ENCODE measurements at places on chromosomes 4 and X.

DNA sequence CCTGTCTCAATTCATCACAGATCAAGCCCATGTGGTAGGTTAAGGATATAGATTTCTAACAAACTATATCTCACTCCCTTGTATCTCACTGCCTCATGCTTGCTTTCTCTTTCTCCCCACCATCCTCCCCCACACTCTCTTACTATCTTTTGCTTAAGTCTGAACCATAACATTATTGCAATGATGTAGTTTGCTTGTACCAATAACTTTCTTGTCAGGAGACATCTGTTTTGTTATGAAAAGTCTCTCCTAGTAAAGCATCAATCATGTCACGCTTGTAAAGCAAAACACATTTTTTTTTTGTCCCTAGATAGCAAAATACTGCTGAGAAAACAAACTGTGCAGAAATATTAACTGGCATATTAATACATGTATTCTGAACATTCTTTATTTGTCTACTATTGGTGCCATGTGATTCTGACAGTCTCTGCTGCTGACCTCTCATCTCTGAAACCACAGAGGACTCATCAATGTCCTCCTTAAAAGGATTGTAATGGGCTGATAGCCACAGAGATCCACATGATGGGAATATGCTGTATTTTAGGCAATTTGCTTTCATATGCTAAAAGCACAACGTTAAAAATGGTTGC lies 217.5 kb downstream of the VEGFC start:
- DNase-seq: no peak

GRCh38 chr4:26127851-26128337 lies 192.9 kb upstream of the RBPJ start:
- DNase-seq: no peak

GRCh38 chrX:54007682-54008081 lies 36.6 kb downstream of the PHF8 start:
- DNase-seq: no peak

- DNase-seq: no peak
Observed at GRCh38 chr4:113591982-113592381, 169.6 kb downstream of the CAMK2D start.

DNA sequence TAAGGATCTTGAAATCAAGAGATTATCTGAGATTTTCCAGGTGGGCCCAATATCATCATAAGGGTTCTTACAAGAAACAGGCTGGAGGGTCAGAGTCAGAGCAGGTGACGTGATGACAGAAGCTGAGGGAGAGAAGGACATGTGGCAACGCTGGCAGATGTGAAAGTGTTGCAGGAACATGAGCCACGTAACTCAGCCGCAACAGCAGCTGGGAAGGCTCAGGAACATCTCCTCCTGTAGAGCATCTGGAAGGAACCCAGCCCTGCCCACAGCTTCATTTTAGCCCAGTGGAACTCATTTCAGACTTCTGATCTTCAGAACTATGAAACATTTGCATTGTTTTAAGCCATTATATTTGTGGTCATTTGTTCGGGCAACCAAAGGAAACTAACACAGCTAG lies 156.3 kb upstream of the VEGFC start:
- DNase-seq: no peak

- DNase-seq: no peak
Observed at GRCh38 chr4:7673121-7673520, 238.4 kb upstream of the PSAPL1 start.

DNA sequence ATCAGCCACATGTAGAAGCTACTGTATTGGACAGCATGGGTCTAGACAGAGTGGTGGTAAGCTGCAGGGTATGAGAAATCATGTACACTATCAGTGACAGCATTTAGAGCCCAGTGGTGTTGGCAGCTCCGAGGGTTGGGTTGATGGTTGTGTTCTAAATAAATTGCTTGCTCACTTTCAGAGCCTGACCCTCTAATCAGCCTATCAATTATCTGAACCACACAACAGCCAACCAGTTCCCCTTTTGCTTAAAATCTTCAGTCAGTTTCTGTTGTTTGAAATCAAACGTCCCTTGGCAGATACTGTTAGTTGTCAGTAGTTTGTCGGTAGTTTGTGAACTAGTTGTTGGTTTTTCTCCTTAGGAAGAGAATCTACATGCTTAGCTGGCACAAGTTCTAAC lies 99.8 kb upstream of the RAI2 start:
- no peak for DNase-seq

- DNase-seq: no peak
Observed at GRCh38 chr4:25117716-25118472, 42.4 kb downstream of the SEPSECS start.

GRCh38 chr4:24131954-24132673 lies 242.3 kb upstream of the PPARGC1A start:
- no peak for DNase-seq
